ENCODE measurements at places on chromosomes 7 and 10. TPM values are rescaled to one million over a fixed set of nuclear protein-coding genes. Genes with fewer than 3 reads are reported as not detected.

The XRCC2 gene
- 24.0 TPM for total RNA-seq

The FLNC gene
- total RNA-seq, result 0.03 TPM

The NUTM2D gene
- 2.2 TPM for total RNA-seq

The PTPN20 gene
- not detected for total RNA-seq

The COX15 gene
- 36.7 TPM for total RNA-seq

The MLXIPL gene
- total RNA-seq, result not detected

The ZNF485 gene
- total RNA-seq, result 5.7 TPM

DNA sequence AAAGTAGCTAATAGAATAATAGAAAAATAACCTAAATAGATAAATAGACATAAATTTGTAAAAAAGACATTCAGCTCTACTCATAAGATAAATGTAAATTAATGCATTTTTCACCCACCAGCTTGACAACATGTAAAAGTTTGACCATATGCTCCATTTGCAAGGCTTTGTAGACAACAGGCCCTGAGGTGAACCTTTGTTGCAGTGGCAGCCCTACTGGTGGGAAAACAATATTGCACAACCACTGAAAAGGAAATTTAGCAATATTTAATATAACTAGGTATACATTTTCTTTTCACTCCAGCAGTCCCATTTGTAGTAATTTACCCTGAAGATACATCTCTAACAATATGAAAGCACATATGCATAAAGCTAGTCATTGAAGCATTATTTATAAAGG, 39.0 kb upstream of the ADRA2A start:
- H3K36me3 ChIP-seq, result peaks cover 9% of the 10 kb centered on the region
- H3K27me3 ChIP-seq, result no peaks in the 10 kb centered on the region
- no peak overlapping the region for H3K27ac ChIP-seq

GRCh38 chr7:41104631-41105030, 598.3 kb downstream of the INHBA start:
- DNase-seq, result no peak
- H3K4me1 ChIP-seq, result no peaks in the 10 kb centered on the region
- H3K36me3 ChIP-seq, result no peaks in the 10 kb centered on the region

DNA sequence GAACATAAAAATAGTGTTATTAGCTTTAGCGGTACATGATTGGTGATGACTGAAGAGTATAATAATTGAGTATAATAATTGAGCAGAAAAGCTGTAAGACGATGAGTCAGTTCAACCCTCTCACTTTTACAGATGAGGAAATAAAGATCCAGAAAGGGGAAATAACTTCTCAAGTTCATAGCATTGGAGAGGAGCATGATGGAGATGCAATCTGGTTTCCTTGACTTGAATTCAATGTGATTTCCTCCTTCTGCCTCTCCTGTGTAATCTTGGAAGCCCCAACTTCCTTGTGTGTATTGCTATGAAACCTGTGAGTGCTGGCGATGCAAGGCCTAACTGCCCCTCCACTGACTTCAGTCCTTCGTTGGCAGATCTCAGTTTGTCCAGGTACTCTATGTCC, 265.1 kb downstream of the LRMDA start:
- peaks cover 2% of the 10 kb centered on the region for H3K27me3 ChIP-seq
- no peak for DNase-seq
- no peaks in the 10 kb centered on the region for H3K4me1 ChIP-seq
- H3K27ac ChIP-seq, result no peak overlapping the region

- no peak overlapping the region for H3K27ac ChIP-seq
- no peaks in the 10 kb centered on the region for H3K4me1 ChIP-seq
Observed at GRCh38 chr10:35592441-35592840, 12.7 kb upstream of the GJD4 start.

DNA sequence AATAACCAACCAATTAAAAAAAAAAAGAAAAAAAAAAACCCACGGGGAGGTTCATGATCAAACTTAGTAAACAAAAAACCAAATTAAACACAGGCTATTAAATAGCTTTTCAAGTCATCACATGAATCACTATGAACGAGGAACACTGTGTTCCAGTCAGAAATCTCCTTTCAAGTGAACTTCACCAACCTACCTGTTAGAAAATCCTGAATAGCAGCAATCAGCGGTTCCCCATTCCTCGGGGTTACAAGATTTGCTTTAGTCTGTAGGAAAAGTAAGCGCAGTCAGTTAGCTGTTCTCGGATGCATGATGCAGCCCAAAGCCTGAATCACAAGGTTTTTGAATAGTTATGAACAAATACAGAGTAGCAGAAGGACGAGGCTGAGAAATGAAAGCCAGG, 19.0 kb downstream of the POLR3A start:
- no peaks in the 10 kb centered on the region for H3K4me1 ChIP-seq
- no peak overlapping the region for H3K4me3 ChIP-seq
- H3K27me3 ChIP-seq, result no peaks in the 10 kb centered on the region
- no peak overlapping the region for H3K27ac ChIP-seq
- peaks cover 44% of the 10 kb centered on the region for H3K36me3 ChIP-seq
- no peak for DNase-seq

- H3K27ac ChIP-seq, result no peak overlapping the region
- peaks cover 45% of the 10 kb centered on the region for H3K4me1 ChIP-seq
Observed at GRCh38 chr7:23469150-23469960, 936 bp downstream of the IGF2BP3 start.

GRCh38 chr7:128876978-128877755, 14.5 kb downstream of the ATP6V1F start:
- no peaks in the 10 kb centered on the region for H3K4me1 ChIP-seq
- DNase-seq, result no peak
- no peak overlapping the region for H3K4me3 ChIP-seq
- no peaks in the 10 kb centered on the region for H3K36me3 ChIP-seq
- peaks cover 3% of the 10 kb centered on the region for H3K27me3 ChIP-seq

DNA sequence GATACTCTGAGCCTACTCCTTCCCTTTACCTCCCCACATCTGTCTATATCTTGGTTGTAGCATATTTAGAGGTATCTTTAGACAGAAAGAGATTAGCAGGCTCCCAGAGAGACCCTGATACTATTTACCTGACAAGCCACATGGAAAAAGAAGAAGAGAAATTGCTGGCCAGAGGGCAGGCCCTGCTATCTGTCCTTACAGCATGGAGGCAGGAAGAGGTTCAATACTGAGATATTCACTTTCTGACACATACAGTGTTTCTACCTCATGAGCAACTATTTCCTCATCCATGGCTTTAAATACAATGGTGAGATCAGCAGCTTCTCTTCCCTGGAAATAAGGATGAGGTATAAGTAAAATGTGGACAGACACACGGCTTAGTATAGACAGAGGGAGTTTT, 33.9 kb upstream of the TSPAN13 start:
- peaks cover 2% of the 10 kb centered on the region for H3K36me3 ChIP-seq
- H3K27me3 ChIP-seq, result no peaks in the 10 kb centered on the region
- DNase-seq, result no peak
- H3K27ac ChIP-seq, result no peak overlapping the region
- H3K4me1 ChIP-seq, result no peaks in the 10 kb centered on the region
- no peak overlapping the region for H3K4me3 ChIP-seq

DNA sequence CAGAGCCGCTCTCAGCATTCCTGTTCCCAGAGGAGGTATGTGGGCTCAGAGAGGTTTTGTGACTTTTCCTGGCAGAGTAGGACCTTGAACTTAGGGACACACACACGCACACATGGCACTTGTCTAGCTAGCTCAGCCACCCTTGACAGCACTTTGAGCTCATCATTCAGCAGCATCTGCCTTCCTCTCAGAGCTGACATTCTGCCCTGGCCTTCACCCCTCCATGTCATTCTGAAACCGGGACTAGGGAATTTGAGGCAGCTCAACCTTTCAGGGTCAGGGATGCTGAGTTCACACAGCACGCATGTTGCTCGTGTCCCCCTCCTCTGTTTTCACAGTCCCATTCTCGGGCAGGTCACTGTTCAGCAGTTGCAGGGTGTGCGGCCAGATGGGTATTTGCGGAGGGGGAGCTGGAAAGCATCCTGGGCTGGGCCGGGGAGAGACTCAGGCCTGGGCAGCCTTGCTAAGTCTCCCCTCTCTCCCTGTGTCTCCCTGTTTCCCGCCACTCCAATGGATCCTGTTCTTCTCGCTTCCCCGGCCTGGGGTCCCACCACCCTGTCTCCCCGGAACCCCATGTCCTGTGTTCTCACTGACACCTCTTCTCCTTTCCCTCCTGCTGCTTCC, 78.0 kb downstream of the COL13A1 start:
- peaks cover 7% of the 10 kb centered on the region for H3K27me3 ChIP-seq
- no peak overlapping the region for H3K27ac ChIP-seq
- DNase-seq, result no peak

- H3K4me3 ChIP-seq, result no peak overlapping the region
- H3K4me1 ChIP-seq, result no peaks in the 10 kb centered on the region
- H3K36me3 ChIP-seq, result no peaks in the 10 kb centered on the region
- DNase-seq, result no peak
- H3K27ac ChIP-seq, result no peak overlapping the region
Observed at GRCh38 chr7:11437994-11438393, 394.0 kb downstream of the THSD7A start.

DNA sequence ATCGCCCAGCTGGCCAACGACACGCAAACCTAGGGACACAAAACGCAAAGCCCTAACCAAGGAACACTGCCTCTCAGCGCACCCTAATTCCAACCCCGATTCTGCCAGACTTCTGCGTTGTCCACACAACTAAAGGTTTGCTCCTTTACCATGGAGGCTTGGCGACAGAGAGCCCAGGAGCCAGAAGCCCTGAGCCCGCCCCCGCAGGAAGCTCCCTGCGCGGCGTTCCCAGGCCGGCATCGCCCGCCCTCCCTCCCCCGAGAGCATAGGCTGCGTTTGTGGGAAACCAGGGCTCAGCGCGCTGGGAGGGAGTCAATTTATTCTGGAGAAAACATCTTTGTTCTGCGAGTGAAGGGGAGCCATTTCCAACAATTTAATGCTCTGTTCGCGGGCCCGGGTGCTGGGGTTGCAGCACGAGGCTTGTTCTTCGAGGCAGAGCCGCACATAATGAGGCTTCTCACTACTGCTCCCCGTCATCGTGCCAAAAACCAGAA, 103.9 kb downstream of the GRID1 start:
- no peak overlapping the region for H3K4me3 ChIP-seq
- H3K4me1 ChIP-seq, result no peaks in the 10 kb centered on the region
- peaks cover 11% of the 10 kb centered on the region for H3K27me3 ChIP-seq
- no peak overlapping the region for H3K27ac ChIP-seq

DNA sequence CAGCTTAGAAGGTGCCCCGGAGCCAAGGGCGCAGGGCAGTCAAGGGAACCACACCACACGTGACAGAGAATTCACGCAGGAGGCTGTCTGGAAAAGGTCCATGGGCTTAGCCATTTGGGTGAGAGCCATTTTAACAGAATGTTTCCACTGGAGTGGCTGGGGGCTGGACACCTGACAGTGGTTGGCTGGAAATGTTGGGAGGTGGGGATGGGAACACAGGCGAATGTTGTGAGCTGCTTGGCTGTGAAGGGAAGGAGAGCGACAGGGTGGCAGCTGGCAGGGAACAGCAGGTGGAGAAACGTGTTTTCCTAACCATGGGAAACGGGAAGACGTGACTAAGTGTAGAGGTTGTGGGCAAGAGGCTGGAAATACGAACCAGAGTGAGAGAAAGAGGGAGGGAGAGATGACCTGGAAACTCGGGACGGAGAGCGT, 100.5 kb upstream of the ZNF32 start:
- H3K36me3 ChIP-seq, result no peaks in the 10 kb centered on the region
- no peak overlapping the region for H3K4me3 ChIP-seq
- DNase-seq, result no peak
- H3K27me3 ChIP-seq, result peaks cover 3% of the 10 kb centered on the region

DNA sequence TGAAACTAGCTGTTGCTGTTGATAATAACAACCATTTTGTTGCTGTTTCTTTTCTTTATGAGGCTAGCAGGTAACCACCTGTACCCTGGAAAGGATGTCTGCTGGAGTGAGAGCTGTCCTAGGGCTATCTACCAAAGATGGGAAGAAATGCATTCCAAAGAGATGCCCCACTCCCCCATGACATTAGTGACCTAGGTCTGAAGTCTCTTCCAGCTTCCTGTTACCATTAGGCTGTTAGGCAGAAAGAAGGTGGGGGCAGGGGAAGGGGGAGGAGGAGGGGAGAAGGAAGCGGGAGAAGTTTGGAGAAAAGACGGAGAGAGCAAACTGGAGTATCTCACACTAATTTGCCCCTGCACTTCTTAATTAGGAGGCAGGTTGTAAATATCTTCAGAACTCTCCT, 118.5 kb downstream of the ABLIM1 start:
- DNase-seq, result no peak
- H3K4me3 ChIP-seq, result no peak overlapping the region
- peaks cover 74% of the 10 kb centered on the region for H3K4me1 ChIP-seq
- H3K36me3 ChIP-seq, result peaks cover 2% of the 10 kb centered on the region
- H3K27me3 ChIP-seq, result peaks cover 3% of the 10 kb centered on the region

All from activated T-helper 1 cell treated with anti-CD3 and anti-CD28 coated beads, Interleukin-12 subunit alpha, Interleukin-12 subunit beta, Interleukin-2, Interleukin-4 antibody, amounts not matched to agents 30 ng/mL and 10 ng/mL and 1 ng/mL, durations not matched to agents 14 hours and 24 hours and 36 hours (primary cell).